ENCODE measurements at places on chromosomes 6 and 20.

GRCh38 chr6:43952746-43953145 lies 174.5 kb downstream of the MRPL14 start:
- no peak for DNase-seq

DNA sequence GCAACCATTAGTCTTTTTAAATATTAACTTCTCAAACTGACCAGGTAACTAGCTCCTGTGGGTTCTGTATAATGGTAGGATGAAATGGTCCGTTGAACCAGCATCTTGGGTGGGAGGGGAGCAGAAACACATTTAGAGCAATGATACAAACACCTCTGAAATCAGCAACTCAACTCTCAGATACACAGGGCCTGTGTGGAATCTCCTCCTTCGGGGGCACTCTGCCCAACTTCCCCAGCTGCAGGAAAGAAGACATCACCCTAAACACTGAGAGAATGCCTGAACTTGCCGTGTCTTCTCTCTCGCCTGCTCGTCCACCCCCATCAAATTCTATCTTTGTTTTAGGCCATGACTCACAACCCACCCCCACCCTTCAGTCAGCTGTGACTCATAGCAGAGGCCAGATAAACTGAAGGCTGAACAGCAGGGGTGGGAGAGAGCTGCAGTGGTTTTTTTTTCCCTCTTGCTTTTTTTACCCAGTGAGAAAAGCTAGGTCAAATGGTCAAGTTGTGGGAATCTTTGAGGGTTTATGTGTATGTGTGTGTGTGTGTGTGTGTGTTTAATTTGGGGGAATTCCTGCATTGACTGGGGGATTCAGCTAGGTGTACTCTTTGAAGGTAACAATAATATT lies 593.4 kb upstream of the JAG1 start:
- no peak for DNase-seq

- DNase-seq = no peak
These were observed 14.3 kb upstream of the TAGAP start for GRCh38 chr6:159059141-159059540.

GRCh38 chr20:48544402-48545339 lies 283.1 kb downstream of the PREX1 start:
- peak; percentile 31 for DNase-seq

All from NCI-H1105 treated with DMSO at 0.1 percent for 48 hours (cell line).